ENCODE measurements at places on chromosomes 3 and 15.

GRCh38 chr3:113771993-113772392 lies 25.2 kb downstream of the ATP6V1A start:
- no peak for DNase-seq

DNA sequence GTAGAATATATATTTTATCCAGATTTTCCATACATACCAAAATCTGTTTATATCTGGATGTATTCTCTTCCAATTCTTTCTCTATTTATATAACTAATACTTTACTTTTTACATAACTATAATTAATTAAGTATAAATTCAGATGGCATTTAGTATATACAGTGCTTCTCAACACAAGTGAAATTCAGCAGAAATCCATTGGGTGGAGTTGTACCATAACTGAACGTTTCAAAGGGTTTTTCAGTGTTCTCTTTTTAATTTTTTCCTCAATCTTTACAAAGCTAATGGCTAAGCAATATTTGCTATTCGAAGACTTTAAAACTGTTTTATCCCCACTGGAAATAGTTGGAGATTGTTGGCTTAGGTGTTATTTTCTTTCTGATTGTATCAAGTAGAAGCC lies 13.9 kb upstream of the ZBBX start:
- DNase-seq = no peak

DNA sequence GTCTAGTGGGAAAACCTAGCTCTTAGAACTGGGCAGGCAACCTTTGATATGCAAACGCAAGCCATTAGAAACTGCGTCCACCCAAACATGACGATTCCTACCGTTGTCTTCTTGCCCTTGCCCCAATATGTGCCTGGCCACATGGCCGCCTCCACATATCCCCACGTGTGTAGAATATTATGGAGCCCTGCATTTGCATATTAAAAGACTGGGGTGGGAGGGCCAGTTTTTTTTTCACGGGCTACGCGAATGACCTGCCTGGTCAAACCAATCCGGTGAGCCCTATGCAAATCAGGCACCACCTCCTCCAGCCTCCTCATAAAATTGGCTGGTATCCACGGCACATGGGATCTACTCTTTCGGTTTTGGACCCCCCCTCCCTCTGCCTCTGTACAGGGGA lies 381.0 kb upstream of the RGMA start:
- no peak for DNase-seq

GRCh38 chr15:81869161-81869954 lies 176.5 kb downstream of the MEX3B start:
- no peak for DNase-seq

DNA sequence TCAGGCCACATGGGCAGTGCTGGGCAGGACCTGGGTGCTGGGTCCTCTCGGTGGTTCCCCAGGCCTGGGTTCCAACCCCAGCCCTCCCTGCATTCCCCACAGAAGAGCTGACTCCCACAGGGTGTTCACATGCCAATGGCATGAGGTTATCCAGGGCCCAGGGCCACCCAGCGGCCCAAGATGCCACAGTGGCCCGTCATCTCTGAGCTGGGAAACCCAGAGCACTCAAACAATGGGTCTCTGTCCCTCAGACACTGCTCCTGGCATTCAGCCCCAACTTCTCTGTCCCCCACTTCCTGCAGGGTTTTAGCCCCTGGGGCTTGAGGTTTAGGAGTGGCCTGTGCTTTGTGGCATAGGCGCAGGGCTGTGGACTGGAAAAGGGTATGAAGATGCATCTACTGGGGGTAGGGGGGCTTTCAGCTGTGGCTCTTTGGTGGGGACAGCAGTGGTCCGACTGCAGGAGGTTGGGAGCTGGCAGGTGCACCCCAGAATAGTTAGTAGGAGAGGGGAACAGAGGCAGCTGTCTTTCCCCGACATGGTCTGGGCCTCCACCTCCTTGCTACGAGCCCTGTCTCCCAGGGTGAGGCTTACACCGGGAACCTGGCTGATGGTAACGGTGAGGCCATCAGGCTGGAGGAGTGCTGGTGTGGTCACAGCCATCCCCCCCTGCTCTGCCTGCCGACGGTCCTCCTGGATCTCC lies 1.7 kb downstream of the CCDC9B start:
- no peak for DNase-seq

DNA sequence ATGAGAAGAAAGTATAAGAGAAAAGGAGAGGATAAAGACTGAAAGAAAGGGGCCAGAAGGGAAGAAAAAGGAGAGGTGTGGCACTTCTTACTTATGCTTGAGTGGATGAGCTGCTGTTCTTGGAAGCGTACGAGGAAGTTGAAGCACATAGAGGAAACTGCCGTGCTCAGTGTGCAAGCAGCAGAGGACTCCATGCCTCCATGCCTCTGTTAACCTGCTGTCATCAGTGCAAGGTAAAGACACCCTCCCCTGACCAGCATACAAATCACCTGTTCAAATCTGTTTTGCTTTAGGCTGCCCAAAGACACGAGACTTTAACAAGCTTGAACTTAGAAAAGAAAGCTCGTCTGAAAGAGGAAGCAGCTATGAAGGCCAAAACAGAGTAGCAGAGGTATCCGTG lies 6.4 kb downstream of the WDR5B start:
- no peak for DNase-seq

- no peak for DNase-seq
Measured at GRCh38 chr15:27271258-27271657, 300.3 kb downstream of the GABRG3 start.

DNA sequence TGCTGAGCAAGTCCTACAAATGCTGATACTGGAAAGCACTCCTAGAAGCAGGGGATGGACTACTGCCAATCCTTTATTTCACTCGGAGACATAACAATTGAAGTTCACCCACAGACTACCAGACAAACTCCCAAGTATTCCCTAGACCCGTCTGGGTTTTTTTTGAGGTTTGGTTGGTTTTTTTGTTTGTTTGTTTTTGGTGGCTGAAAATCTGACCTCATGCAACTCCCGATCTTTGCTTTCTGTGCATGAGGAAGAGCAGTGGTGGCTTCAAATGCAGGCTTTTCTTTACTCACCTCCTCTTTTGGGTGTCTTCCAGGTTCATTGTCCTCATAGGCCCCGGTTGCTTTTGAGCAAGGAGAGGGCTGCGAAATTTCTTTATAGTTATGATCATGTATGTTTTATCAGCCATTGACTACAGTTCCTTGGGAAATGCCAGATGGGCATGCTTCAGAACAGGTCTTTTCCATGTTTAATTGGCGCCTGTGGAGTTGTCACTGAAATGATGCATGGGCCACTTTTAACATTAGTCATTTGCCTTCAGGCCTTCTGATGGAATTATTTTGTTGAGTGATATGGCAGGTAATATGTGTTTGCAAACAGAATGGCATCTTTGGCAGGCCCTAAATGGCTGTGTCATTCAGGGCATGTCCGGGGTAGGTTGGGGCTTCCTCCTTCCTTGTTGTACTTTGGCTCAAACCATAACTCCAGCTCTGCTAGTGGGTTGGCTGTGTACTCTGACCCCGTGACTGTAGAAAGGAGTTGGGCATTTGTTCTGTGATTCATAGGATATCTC lies 81.3 kb upstream of the ZBED2 start:
- no peak for DNase-seq

DNA sequence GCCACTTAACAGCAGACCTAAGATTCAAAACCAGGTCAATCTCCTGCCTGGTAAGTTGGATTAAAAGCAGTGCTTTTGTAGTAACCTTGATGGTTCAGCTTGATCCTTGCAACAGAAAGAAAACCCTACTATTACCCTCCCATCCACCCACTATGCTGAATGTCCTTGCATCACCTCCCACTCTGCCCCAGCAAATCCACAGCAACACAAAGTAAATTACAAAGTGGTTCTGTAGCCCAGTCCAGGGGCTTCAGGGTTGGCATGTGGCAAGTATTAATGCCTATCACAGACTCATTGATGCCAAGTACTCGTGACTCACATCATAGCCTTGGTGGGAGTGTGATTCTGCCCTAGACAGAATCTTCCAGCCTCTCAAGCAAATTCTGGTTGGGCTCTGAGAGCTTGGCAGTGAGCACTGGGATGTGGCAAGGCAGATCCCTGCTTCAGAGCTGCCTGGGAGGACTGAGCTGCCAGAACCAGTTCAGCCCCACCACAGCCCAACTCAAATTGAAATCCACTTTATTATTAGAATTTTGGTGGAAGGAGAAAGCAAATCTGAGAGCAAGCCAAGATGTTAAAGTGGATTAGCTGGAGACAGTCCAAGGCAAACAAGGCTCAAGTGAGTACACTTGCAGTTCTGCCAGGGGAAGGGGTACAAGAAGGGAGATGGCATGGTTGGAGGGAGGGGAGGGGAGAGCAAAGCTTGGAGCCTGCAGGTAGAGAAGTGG lies 225.8 kb upstream of the UMPS start:
- DNase-seq = no peak

GRCh38 chr15:60801395-60801794 lies 322.5 kb upstream of the ICE2 start:
- no peak for DNase-seq

DNA sequence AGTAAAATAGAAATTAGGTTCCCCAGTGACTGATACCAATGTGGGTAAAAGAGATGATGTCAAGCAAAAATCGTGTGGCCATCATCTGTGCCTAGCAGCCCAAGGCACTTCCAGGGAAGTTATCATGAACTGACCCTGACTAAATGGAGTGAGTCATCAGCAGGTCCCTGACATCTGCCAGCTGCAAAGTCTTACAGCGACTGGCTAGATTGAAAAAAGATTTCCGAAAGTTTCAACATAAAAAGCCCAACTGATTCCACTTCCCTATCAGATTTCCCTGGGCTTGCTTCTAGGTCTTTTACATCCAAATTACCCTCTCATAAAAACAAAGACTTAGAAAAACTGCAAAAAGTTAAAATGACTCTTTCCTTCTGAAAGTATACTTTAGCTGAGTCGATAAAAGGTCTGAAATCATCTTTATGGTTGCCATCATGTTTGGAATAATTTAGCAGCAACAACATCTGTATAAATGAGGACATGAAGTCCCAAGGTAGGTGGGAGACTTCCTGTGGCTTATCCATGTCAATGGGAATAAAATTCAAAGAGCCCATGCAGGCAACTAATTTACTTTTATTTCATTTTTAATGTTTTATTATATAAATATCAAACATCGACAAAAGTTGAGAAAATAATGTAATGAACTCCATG lies 342.8 kb downstream of the ERC2 start:
- no peak for DNase-seq

GRCh38 chr15:41692049-41692448 lies 31.8 kb downstream of the MGA start:
- no peak for DNase-seq

DNA sequence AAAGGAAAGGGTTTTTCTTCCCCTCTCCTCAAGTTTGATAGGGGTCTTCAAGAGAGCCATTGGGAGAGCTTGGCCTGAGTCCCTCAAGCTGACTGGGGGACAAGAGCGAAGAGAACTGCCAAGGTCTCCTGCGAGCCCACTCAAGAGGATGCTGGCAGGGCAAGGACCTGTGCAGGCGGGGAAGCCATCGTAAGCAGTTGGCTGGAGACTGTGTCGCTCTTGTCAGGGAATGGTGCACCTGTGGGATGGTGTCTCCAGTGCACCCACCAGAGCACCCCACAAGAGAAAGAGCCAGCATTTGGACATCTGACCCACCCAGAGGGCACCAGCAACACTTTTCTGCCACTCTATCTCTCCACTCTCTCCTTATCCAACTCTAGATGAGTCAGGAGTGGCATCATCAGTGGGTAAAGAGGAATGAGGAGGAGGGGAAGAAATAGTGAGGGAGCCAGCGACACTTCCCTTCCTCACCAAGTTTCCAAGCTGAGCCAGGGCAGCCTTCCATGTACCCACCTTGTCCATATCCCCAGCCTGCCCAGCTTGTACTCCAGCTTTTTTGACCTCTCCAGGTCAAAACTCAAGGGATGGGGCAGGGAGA lies 13.6 kb upstream of the XIRP1 start:
- DNase-seq = no peak

GRCh38 chr3:52563984-52564383 lies 27.6 kb downstream of the UQCC5 start:
- DNase-seq = no peak

DNA sequence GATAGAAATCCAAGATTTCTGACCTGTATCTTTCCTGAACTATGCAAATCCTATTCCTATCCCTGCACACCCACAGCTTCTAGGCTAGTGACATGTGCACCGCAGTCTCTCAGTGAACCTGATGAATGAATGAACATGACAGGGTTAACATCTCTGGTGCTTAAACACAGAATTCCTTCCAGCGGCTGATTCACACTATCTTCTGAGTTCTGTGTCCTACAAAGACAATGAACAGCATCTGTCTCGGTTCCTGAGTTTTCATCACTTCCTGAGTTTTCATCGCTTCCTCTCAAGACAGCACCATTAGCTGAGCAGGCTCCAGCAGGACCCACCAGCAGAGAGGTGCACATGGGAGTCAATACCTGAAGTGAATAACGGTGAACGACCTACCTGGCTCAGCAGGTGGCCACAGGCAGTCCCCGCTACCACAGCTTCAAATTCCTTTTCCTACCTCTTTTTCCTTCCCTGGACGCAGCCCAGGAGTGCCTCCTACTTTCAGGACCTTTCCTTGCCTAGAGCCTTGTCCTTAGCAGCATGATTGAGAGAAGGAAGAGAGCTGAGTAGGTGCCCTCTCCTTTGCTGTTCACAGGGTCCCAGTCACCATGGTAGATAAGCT lies 113.5 kb downstream of the IGF2BP2 start:
- DNase-seq = no peak

DNA sequence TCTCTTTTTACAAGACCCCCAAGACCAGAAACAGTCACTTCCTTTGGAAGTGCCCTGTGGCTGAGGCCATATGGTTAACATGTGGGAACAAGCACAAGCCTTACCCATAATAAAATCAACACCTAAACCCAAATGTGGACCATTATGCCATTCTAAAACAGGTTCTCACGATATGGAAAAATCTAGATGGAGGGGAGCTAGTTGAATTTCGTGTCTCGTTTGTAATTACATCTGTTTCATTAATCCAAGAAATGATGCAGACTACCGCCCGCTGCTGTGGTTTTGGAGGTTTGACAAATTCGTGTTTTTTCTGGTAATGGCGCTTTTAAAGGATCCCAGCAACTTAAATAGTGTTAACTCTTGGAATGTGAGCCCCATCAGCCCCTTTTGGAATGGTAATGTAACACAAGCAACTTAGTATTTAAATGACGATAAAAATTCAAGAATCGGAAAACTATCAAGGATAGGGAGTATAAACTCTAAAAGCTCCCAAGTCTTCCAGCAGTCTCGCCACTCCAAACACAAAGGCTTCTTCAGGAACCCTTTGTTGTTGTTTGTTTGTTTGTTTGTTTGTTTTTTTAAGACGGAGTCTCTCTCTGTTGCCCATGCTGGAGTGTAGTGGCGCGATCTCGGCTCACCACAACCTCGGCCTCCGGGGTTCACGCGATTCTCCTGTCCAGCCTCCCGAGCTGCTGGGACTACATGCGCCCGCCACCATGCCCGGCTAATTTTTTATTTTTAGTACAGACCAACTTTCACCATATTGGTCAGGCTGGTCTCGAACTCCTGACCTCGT lies 1.1 kb downstream of the CNBP start:
- DNase-seq = no peak

GRCh38 chr15:81880314-81880713 lies 165.5 kb downstream of the MEX3B start:
- DNase-seq = no peak

DNA sequence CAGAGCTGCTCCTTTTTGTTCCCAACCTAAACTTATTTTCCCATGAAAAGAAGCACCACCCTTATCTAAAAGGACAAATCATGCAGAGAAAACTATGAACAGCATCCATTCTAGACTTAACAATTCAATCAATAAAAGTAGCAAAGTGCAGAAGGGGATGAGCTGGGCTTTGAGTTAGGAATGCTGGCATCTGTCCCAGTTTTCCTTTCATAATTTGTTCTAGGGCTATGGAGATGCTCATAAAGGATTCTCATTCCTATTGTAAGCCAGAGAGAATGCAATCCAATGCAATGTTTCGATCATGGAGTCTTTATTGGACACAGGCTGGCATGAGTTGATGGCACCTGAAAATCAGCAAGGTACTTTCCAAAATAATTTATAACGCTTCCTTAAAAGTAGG lies 330.6 kb downstream of the VPS13C start:
- no peak for DNase-seq
